ENCODE measurements at places on chromosomes 16 and 17.

- DNase-seq: no peak
Measured at GRCh38 chr17:13743906-13744305, 142.2 kb upstream of the HS3ST3A1 start.

DNA sequence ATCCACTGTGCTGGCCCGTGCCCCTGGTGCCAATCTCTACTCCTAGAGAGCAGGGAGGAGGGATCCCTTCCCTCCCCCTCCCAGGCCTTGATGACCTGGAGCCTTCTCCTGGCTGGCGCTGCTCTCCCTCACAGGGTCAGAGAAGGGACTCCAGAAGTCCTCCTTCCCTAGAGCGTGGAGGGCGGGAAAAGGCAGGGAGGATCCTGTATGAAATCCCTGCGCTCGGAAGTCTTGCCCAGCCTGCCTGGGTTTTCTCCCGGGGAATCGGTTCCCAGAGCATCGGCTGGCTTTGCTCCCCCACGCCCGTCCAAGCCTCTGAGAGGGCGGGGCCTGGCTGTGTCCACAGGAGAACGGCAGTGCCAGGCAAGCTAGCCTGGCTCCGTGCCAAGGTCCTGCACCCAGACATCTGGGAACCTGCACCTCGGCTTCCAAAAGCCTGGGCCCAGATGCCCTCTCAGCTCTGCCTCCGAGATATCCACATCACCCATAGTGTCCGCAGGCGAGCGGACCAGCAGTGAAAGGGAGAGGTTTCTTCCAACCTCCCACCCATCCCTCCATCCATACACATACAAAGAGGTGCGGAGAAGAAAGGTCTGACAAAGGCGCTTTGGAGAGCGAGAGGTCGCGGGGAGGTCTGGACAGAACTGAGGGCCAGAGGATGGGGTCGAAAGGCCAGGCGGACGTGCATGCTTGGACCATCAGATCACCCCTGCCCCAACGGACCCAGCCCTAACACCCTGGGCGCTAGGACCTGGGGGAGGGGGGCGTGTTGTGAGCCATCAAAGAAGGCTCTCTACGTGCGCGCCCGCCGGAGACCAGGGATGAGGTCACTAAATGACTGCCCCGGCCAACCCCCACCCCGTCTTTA, 1.1 kb downstream of the MPP2 start:
- peak; percentile 59 for DNase-seq

DNA sequence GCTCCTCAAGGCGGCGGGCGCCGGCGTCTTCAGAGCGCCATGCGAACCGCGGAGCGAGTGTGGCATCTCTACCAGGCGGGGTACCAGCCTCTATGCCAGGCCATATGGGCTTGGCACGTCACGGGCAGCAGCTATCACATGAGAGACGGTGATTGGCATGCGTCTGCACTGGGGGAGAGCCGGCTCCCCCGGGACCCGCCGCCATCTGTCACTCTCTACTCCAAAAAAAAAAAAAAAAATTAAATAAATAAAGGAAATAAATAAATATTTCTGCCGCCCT, at the start of gene NEUROD2:
Gene NEUROD2 (minus strand): TSS at position 70 of the 280 bp plus-strand sequence. CDS start 1,321 bp downstream, outside the sequence.
- DNase-seq: no peak

GRCh38 chr16:21656795-21657768, 4.7 kb upstream of the IGSF6 start:
- peak; percentile 29 for DNase-seq

GRCh38 chr16:14095883-14096551, 24.9 kb downstream of the MRTFB start:
- no peak for DNase-seq
